Left renal pelvis (tissue), 4 donors: ENCODE measurements at places on chromosomes 12 and 14.
A peak's percentile ranks its signal among the peaks of the same experiment; 100 is the strongest.

GRCh38 chr14:22650960-22651521 lies 6.9 kb upstream of the OR6J1 start:
- no peak for DNase-seq

GRCh38 chr12:27979145-27979544 lies 6.6 kb upstream of the PTHLH start:
- DNase-seq = no peak

GRCh38 chr14:104926619-104927431 lies 2.1 kb downstream of the PLD4 start:
- DNase-seq = no peak

DNA sequence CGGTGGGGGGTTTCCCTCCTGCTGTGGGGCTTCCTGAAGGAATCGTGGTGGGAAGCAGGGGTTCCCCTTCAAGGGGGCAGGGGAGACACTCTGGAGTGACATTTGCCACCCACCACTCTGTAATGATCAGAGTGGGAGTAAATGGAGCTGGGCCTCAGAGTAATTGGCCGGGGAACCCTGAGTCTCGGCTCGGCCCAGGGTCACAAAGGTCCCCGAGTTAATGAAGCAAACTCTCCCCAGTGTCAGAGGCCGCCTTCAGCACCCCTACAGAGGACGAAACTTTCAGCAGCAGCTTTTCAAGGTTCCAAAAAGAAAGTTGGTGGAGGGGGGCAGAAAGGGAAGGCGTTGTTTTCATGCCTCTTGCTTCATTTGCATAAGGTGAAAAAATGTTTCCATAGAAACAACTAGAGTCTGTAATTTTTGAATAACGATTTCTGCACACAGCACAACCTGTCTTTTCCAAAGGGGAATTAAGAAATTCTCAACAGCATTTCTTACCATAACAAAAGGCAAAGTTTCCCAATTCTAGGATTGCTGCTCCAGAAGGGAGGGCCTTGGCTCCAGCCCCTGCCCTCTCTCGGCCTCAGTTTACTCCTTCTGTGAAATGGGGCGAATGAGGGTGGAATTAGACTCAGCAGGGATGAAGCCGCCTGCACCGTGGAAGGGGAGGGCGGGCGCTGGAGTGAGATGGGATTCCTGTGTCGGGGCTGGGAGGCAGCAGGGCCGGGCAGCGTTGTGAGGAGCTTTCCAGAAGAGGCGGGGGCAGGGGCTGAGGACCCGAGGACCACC lies 67.0 kb upstream of the BEGAIN start:
- no peak for DNase-seq

DNA sequence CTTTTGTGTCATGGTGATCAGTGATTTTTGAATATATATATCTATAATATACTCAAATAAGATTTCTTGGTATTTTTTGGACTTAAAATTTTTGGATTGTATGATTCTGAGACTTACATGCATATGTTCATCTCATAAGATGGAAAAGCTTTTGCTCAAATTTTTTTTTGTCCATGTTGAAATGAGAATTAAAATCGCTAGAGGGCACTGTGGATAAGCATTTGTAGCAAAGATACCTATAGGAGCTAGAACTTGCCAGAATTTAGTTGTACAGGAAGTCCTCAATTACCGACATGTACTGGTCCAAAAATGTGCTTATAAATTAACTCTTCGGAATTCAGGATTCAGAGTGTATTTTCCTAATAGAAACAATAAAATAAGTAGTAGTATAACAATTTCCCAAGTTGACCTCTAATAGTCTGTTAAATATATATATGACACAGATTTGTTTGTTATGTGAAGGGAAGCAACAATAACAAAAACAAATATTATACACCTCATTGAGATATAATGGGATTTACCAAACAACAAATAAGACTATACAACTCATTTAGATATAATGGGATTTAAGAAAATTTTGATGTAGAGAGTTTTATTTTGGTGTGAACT lies 179.6 kb downstream of the TMEM117 start:
- peak; percentile 31 for DNase-seq

DNA sequence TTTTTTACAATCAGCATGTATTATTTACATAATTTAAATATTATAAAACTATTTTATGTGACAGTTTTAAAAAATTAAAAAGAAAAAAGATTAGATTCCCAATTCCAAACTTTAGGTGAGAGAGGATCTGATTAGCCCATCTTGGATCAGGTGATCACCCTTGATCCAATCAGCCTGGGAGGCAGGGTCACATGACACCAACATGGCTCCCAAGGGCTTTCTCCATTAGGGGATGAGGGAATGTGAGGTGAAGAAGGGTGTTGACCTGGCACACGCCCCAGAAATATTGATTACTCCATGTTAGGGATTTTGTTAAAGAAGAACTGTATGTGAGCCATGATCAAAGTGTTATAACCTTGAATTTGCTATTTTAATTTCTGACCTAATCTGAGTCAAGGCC lies 225.4 kb downstream of the RBM19 start:
- DNase-seq = no peak

DNA sequence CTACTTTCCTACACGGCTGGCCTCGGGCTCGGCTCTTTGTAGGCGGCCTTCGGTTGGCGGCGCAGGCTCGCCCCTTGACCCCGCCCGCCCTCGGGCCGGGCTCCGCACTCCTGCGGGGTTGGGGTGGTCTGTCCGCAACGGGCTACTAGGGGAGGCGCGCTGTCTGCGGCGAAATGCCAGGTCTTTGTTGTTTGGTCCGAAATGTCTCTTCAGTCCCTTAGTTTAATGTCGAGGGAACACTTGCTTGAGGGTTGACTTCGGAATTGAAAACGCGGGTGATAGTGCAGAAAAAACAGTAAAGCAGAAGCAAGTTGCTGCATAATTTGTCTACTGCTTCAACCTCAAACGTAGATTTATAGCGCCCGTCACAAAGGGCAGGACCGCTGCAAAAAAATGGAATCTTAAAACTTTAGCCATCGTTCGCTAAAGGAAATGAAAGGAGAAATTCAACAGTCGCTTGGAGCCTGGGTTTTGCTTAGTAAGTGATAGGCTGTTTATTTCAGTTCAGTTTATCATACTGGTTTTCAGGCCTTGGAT lies 390 bp downstream of the JKAMP start:
- DNase-seq = no peak

GRCh38 chr12:2879853-2880252 lies 2.8 kb downstream of the RHNO1 start:
- DNase-seq = no peak

- DNase-seq = no peak
Measured at GRCh38 chr12:124510301-124510970, 57.0 kb downstream of the NCOR2 start.

DNA sequence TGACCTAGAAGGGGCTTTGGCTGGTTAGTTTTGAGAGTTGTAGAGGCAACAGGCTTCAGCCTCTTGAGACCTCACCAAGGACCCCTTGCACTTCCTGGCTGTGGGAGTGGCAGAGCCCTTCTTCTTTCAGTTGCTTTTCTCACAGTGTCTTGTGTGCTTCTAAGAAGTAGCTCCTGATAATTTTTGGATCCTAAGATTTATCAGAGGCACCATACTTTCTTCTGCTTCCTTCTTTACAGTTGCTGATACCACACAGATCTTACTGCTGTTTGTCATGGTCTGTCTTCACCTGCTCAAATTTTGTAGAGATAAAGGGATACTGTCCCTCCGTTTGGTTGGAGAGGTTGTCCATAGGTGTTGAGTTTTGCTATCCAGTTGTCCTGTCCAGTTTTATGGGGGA lies 33.8 kb downstream of the VRK1 start:
- DNase-seq = no peak

DNA sequence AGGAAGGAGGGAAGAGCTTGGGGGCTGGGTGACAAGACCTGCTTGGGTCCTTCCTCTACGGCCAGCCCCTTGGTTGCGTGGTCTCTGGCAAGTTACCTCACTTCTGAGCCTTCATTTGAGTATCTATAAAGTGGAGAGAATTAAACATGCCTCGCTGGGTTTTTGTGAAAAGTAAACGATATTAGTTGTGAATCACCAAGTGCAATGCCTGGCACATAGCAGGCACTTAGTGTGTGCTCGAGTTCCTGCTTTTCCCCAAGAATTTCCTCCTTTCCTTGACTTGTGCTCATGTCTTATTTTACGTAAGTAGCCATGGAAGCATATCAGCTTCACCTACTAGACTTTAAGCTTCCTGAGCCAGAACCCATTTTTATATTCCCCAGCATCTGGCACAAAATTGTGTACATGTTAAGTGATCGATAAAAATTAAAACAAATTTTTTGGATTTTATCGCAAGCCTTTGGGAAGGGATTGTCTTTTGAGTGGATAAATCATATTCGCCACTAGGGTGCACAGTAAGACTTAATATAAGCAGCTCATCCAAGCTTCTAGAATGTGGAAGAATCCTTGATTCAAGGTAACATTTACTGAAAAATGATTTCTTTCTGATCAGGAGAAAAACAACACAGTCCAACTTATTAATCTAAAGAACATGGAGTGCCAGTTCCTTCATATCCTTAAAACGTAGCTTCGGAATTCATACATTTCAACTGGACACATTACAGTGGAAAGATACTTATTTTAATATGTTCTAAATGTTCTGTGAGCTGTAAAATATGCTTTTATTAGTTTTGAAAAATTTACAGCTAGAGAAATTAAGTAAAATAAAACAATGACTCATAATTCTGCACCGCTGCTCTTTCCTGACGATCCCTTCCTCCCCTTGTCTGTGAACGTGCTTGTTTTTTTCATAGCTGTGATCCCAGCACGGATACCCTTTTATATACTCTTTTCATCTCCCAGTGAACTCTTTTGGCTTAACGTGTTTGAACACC lies 62.0 kb downstream of the SLC25A47 start:
- no peak for DNase-seq

- no peak for DNase-seq
Measured at GRCh38 chr14:62168564-62169155, 406.4 kb downstream of the SNAPC1 start.

DNA sequence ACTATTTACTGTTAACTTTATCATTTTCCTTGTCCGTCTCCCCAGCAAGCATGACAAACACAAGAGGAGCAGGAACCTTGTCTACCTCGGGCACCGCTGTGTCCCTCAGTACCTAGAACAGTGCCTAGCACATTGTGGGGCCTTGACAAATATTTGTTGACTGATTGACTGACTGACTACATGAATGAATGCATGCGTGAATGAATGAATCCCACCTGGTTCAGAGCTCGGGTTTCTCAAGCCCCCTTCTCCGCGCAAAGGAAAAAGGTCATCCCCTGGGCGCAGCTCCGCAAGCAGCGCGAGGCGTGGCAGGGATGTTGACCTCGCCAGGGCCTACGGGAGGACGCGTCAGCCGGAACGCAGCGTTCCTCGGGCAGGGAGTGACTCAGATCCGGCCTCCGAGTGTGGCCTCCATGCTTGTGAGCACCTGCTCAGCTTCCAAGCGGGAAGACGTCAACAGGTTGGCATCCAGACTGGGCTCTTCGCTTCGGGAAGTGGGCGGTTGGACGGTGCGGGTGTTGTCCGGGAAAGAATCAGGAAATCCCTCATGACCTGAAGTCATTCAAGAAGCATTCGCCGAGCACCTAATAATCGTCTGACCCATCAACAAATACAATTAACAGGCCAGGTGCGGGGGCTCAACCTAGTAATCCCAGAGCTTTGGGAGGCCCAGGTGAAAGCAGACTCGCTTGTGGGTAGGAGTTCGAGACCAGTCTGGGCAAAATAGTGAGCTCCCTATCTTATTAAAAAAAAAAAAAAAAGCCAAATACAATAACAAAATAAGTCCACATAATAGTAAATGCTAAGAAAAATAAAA lies 13.9 kb upstream of the UBC start:
- DNase-seq = no peak

DNA sequence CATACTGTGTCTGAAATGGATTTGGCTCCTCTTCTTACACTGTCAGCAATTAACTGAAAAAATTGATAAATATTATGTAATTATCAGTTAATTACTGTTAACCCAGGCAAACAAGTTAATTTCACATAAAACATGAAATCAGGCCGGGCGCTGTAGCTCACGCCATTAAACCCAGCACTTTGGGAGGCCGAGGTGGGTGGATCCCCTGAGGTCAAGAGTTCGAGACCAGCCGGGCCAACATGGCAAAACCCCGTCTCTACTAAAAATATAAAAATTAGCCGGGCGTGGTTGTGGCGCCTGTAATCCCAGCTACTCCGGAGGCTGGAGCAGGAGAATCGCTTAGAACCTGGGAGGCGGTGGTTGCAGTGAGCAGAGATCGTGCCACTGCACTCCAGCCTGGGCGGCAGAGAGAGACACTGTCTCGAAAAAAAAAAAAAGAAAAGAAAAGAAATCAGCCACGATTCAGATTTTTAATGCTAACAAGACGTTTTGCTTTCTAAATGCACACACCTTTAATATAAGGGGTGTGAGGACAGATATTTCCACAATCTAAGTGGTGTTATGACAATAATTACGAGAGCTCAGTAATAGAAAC lies 473 bp upstream of the TMEM19 start:
- no peak for DNase-seq

DNA sequence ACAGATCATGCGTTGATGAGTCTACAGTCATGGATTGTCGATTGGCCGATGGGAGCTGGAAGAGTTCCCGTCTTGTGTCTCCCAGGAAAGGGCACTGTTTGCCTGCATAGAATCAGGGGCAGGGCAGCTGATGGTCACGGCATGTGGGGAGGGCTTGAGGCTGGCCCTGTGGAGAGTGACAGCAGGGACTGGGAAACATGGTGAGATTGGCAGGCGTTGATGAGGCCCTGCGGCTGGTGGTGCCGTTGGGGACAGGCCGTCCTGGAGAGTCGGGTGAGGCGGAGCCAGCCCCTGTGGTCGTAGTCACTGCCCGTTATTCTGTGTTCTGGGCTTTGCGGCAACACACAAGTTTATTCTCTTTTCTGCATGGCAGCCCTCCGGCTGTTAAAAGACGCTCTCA lies 52.9 kb downstream of the TECPR2 start:
- DNase-seq = no peak

GRCh38 chr14:102979406-102979805 lies 56.9 kb downstream of the AMN start:
- no peak for DNase-seq

DNA sequence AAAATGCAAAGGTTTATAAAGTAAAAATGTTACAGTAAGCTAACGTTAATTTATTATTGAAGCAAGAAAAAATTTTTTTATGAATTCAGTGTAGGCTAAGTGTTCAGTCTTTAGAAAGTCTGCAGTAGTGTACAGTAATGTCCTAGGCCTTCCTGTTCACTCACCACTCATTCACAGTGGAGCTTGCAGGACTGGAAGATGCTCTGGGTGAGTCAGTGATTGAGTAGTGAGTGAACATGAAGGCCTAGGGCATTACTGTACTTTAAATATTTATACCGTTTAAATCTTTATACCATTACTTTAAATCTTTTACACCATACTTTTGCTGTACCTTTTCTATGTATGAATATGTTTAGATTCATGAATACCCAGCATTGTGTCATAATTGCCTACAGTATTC lies 120.3 kb upstream of the SLC38A4 start:
- no peak for DNase-seq

DNA sequence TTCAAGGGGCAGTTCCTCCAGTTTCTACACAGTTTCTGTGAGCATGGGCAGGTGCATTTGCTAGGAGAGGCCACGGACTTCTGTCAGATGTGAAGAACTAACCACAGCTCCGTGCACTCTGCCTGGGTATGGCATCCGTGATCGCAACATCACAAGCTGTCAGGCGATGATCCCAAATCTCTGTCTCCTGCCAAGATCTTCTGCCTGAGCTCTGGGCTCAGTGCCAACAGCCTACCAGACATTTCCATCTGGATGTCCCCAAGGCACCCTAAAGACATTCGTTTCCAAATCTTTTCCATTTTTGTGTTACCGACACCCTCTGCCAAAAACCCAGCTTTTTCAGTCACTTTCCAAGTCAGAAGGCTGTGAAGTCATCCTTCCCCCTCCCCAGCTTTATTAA lies 292.1 kb downstream of the GLT1D1 start:
- DNase-seq = no peak
